ENCODE measurements at places on chromosomes 2 and 18. TPM values are rescaled to one million over a fixed set of nuclear protein-coding genes. Genes with fewer than 3 reads are reported as not detected.

GRCh38 chr18:38932752-38933151 lies 1367.2 kb upstream of the CELF4 start:
- no peak for DNase-seq
- H3K4me1 ChIP-seq, result no peaks in the 10 kb centered on the region
- no peaks in the 10 kb centered on the region for H3K36me3 ChIP-seq

GRCh38 chr2:47254464-47254863 lies 99.4 kb upstream of the STPG4 start:
- H3K27ac ChIP-seq, result no peak overlapping the region
- H3K4me1 ChIP-seq, result peaks cover 22% of the 10 kb centered on the region
- no peak overlapping the region for H3K4me3 ChIP-seq
- no peak for DNase-seq
- H3K27me3 ChIP-seq, result no peaks in the 10 kb centered on the region
- H3K36me3 ChIP-seq, result no peaks in the 10 kb centered on the region

DNA sequence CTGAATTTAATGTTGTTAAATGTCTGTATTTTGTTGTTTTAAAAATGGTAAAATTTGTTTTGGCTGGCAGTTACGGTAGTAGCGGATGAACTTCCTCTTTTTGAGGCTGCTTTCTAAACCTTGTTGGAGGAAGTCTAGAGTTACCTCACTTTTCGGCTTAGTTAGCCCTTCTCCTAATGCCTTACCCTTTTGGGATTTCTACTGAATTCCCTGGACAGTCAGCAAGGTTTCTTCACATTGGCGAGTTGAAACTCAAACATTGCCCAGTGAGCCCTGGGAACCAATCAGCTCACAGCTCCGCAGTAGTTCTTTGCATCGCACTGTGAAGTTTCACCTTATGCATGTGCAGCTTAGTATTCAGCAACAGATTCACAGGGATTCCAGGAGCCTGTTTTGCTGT lies 55.2 kb downstream of the TMEM247 start:
- no peaks in the 10 kb centered on the region for H3K36me3 ChIP-seq
- H3K27me3 ChIP-seq, result no peaks in the 10 kb centered on the region
- H3K27ac ChIP-seq, result no peak overlapping the region

- DNase-seq, result no peak
- H3K4me1 ChIP-seq, result peaks cover 12% of the 10 kb centered on the region
Observed at GRCh38 chr2:42979870-42980763, 187.7 kb upstream of the HAAO start.

Gene DPP10
- total RNA-seq, result not detected

Gene LIPT1
- total RNA-seq, result 8.7 TPM

Gene LYG2
- total RNA-seq, result not detected

Gene ABCG5
- not detected for total RNA-seq

Data from PC-3 (cell line).